ENCODE measurements at places on chromosomes 6 and 20. TPM values are rescaled to one million over a fixed set of nuclear protein-coding genes. Genes with fewer than 3 reads are reported as not detected.

- no peak for DNase-seq
- H3K27ac ChIP-seq: no peak overlapping the region
- no peak overlapping the region for H3K4me3 ChIP-seq
- H3K27me3 ChIP-seq: peaks cover 31% of the 10 kb centered on the region
- no peaks in the 10 kb centered on the region for H3K36me3 ChIP-seq
Measured at GRCh38 chr6:32146287-32146686, 5.5 kb downstream of the PRRT1 start.

DNA sequence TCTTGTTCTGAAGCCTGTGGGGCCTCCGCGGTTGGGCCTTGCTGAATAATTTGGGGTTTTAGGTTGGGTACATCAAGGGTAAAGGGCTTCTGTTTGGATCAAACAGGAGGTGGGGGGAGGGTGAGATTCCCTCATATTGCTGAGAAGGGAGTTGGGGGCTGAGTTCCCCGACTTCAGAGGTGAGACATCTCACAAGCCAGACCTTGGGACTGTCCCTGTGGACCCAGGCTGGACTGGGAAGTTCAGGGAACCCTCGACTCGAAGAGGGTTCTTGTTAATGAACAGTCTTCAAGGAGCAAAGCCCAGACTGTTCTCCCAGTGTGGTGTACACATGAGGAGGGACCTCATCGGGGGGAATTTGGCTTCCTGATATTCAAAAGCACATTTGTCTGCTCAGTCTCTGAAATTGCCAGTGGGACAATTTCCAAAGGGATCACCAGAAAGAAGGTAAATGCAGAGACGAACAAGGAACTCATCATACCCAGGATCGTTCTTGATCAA lies 118.5 kb downstream of the SYCP2 start:
- no peak overlapping the region for H3K27ac ChIP-seq
- H3K4me3 ChIP-seq: no peak overlapping the region
- DNase-seq: no peak
- no peaks in the 10 kb centered on the region for H3K36me3 ChIP-seq
- no peaks in the 10 kb centered on the region for H3K4me1 ChIP-seq

DNA sequence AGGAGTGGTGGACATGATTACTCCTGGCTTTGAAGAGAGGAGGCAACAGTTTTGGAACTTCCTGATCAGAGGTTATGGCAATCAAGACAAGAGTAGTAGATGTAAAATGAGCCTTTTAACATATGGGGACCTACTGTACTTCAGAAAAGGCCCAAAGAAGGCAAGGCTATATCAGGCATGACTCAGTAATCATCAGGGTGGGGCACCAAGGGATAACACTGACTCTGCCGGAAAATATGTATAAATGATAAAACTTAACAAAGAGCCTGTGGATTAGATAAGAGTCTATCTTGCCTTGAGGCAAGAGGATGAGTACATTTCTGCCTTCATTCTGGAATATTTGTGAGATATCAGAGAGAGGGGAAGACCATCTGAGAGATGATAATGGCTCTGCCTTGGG lies 1389.9 kb upstream of the MAP3K7 start:
- H3K27ac ChIP-seq: no peak overlapping the region
- no peak overlapping the region for H3K4me3 ChIP-seq
- H3K4me1 ChIP-seq: no peaks in the 10 kb centered on the region
- H3K36me3 ChIP-seq: no peaks in the 10 kb centered on the region
- DNase-seq: no peak

Gene DOK5
- 1.2 TPM for total RNA-seq

GRCh38 chr6:16564436-16564835 lies 196.8 kb downstream of the ATXN1 start:
- no peak overlapping the region for H3K27ac ChIP-seq
- no peaks in the 10 kb centered on the region for H3K27me3 ChIP-seq
- H3K4me3 ChIP-seq: no peak overlapping the region
- DNase-seq: no peak
- H3K4me1 ChIP-seq: peaks cover 25% of the 10 kb centered on the region
- no peaks in the 10 kb centered on the region for H3K36me3 ChIP-seq

DNA sequence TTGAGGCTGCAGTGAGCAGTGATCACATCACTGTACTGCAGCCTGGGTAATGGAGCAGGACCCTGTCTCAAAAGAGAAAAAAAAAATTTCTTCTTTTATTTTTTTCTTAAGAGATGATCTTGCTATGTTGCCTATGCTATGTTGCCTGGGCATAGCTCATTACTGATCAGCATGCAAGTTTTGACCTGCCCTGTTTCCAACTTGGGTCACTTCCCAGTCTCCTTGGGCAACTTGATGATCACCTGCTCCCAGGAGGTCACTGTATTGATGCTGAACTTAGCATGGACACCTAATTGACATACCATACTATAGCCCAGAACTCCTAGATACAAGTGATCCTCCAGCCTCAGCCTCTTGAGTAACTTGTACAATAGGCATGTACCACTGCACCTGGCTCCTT lies 30.7 kb upstream of the NANP start:
- H3K36me3 ChIP-seq: no peaks in the 10 kb centered on the region
- H3K27ac ChIP-seq: no peak overlapping the region
- DNase-seq: no peak
- no peaks in the 10 kb centered on the region for H3K27me3 ChIP-seq
- H3K4me1 ChIP-seq: no peaks in the 10 kb centered on the region

DNA sequence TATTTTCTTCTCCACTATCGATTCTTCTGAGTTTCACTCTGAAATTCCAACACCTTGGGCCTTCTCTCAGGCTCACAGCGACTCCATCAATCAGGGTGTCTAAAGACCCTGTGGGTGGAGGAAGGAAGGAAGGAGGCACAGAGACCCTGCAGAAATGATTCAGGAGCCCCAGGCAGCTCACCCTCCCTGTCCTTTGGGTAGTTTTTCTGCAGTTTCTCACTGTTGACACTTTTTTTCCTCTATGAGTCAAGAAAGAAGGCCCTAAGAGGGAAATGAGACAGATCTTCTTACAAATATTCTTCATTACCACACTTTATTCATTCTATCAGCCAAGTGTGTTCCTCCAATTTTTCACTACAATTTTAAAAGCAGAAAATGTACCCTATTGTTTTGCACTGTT lies 34.2 kb upstream of the TBXT start:
- no peaks in the 10 kb centered on the region for H3K27me3 ChIP-seq
- no peak for DNase-seq
- H3K4me1 ChIP-seq: no peaks in the 10 kb centered on the region

DNA sequence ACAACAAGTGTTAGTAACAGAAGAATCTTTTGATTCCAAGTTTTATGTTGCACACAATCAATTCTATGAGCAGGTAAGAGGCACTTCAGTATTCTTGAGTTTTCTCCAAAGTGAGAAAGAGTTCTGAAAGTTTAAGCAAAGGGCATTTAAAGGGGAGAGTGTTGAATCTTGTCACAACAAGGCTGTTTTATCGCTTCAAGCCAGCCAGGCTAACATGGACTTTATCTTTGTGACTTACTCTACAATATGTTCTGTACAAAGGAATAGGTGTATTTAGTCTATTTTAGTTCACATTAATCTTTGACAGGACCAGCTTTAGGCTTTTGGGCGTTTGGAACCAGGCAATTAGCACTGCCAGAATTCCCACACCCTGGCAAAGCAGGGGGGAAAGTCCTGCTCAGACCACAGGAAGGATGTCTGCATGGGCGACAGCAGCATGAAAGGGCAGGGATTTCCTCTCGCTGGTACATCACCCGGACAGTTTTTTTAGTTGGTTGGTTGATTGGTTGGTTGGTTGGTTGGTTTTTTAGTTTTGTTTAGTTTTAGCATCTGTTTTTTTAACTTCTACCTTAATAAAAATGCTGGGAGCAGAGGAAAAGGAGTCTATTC lies 395.4 kb upstream of the SOX4 start:
- no peak for DNase-seq
- no peaks in the 10 kb centered on the region for H3K36me3 ChIP-seq
- H3K27me3 ChIP-seq: no peaks in the 10 kb centered on the region
- no peak overlapping the region for H3K4me3 ChIP-seq
- H3K27ac ChIP-seq: no peak overlapping the region
- no peaks in the 10 kb centered on the region for H3K4me1 ChIP-seq

Gene NCOA6
- 11.8 TPM for total RNA-seq

Data from gastrocnemius medialis (tissue), 4 donors.